ENCODE measurements at places on chromosomes 13 and 19. TPM values are rescaled to one million over a fixed set of nuclear protein-coding genes. Genes with fewer than 3 reads are reported as not detected.

DHPS gene
- total RNA-seq = 127 TPM

DNA sequence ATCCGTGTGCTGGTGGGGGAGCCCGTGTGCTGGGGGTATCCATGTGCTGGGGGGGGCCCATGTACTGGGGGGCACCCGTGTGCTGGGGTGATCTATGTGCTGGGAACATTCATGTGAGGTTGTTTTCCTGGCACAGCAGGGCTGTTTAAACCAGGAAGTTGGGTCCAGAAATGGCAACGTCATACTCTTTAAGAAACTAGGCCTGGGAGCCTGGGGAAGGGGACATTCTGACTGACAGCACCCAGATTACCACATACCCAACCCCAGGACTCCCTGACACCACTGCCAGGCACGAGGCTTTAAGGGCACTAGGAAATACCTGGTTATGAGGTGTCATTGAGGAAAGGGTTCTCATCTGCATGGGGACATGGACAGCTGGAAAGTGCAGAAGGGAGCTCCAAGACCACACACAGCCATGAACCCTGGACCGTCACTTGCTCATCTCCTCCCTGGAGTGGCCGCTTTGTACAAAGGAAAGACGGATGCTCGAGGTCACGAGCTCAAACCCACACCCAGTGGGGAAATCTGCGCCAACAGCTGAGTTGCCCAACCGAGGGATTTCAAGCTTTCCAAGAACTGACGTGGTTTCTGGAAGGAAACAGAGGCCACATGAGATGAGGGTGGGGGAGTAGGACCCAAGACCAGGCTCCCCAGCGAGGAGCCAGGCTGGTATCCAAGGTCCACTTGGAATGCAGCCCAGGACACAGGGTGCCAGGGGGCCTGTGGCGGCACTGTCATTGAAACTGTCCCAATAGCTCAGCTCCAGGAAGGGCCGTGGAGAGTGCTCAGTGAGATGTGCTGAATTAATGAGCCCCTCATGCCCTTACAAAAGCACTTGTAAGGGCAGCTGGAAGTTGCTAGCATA lies 40.9 kb downstream of the RAB20 start:
- DNase-seq = no peak

GRCh38 chr13:33827139-33827538 lies 9.2 kb downstream of the RFC3 start:
- no peak for DNase-seq

CBY2 gene
- not detected for total RNA-seq

DNA sequence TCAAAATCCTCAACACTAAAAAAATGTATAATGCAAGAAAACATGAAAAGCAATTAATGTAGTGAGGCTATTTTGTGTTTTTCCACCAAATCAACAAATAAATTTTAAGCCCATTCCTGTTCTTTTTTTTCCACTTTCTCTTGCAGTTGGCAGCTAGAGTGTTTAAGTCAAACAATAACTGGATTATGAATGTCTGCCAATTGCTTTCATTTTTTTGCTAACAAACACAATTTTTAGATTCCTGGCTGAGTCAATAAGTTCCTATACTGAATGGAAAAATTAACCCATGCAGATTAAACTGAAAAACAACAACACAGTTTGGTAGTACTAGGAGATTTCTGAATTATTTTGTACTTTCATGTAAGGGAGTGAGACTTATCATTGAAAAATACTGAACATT lies 232.4 kb downstream of the SLITRK5 start:
- no peak for DNase-seq

DNA sequence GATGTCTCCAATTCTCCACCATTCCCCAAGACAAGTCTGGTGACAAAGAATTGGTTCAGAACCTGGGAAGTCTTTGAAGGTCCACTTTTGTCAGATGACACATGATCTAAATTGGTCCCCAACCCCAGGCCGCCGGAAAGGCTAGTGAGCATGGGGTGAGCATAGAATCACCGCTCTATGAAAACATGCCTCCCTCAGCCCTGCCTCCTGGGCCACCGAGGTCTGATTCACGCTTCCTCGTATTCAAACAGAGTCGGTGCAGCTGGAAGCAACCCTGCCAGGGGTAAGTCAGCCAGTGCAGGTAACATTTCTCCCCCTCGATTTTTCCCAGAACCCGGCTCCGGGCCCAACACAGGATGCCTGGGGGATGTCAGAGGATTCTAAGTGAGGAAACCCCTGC lies 33.9 kb upstream of the KLF2 start:
- DNase-seq = no peak

PCP2 gene
- 0.62 TPM for total RNA-seq

GRCh38 chr19:6572217-6572616 lies 18.7 kb downstream of the CD70 start:
- DNase-seq = no peak

ERICH4 gene
- total RNA-seq = not detected

- no peak for DNase-seq
Observed at GRCh38 chr13:92255526-92255925, 857.1 kb downstream of the GPC5 start.

- DNase-seq = no peak
Observed at GRCh38 chr13:113267642-113268405, 29.2 kb upstream of the LAMP1 start.

DCT gene
- total RNA-seq = not detected

GRCh38 chr13:110173247-110173818 lies 133.6 kb downstream of the COL4A1 start:
- DNase-seq = no peak
